Umbilical cord (tissue), 2 donors: ENCODE measurements at places on chromosomes 6 and 20.

DNA sequence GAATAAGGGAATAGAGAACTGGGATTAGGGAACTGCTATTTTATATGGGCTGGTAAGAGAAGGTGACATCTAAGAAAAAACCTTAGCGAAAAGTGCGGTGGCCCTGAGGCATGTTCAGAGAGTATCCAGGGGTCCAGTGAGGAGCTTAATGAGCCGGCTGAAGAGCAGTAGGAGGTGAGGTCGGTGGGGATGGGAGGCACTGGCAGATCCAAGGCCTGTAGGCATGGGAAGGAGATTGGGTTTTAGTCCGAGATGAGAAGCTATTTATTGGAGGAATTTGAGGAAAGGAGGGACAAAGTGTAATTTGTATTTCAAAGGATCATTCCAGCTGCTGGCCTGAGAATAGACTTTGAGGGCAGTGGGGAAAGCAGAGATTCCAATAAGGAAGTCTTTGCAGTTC is 123.8 kb downstream of the QKI start:
- DNase-seq = no peak

DNA sequence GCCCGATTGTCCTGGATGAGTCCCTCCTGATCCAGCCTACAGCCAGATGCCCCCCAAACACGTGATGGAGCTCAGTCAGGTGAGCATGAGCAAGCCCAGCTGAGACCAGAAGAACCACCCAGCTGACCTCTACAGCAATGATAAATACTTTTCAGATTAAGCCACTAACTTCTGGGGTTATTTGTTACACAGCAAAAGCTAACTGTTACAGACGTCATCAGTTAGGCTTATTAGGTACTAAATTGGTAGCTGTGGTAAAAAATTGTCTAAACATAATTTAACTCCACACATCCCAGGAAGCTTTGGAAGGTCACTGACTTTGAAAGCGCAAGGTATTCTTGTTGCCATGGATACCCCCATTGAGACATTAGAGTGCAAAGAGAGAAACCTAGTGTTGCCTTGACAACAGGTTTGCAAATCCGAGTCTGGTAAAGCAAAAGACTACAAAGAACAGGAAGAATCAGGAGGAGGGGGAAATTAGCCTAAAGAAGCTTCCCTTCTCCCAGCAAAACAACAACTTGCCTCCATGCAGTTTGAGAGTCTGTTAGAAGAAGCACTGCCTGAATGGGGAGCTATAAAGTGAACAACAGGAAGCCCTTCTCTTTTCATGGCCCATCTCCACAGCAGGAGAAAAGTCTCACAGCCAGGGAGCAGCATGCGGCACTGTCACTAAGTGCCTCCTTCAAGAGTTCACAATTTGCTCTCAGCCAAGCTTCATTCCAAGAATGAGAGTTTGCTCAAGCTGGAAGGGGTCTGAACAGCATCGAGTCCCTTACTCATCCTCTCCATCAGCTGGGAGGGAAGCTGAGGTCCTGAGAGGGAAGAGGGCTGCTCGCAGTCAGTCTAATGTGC is 41.7 kb upstream of the ZNF831 start:
- DNase-seq = no peak

DNA sequence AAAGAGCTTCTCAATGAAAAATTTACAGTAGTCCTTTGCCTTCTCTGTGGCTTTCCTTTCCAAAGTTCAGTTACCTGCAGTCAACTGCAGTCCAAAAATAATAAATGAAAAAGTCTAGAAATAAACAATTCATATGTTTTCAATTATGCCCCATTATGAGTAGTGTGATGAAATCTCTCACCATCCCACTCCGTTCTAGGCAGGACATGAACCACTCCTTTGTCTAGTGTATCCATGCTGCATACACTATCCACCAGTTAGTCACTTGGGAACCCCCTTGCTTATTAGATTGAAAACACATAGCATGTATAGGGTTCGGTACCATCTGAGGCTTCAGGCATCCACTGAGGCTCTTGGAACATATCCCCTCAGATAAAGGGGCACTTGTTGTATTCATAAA is 80.6 kb upstream of the EYA4 start:
- DNase-seq = no peak

- no peak for DNase-seq
Observed at GRCh38 chr20:60371384-60371783, 413.2 kb downstream of the CDH26 start.

DNA sequence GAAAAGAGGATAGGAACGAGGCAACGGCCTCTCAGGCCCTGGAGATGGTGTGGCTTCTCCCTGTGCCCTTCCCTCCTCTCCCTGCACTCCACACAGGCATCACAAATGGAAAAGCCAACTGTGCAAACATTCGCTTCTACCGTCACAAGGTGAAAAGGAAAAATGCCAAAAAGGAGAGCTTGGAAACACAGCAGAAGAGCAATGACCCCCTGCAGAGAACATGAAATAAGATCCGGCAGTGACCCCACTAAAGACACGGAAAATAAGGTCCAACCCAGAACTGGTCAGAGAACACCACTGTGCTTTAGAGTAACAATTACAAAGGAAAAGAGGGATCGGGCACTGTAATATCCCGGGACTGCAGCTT is 63.0 kb downstream of the SLC22A23 start:
- DNase-seq = no peak

DNA sequence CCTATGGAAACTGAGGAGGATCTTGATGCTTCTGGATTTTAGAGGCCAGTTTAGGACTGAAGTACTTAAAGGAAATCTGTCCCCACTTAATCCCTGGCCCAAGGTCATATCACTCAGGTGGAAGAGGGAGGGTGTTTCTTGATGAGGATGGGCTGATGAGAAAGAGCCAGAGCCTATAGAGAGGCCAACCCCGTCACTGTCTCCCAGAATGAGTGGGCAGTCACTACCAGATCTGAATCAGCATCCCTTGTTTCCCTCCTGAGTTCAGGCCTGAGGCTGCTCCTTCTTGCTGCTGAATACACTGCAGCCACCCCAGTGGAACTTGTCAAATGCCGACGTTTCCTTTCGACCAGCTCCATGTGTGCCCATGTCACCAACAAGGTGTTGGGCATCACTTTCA is 14.8 kb downstream of the ARMC12 start:
- no peak for DNase-seq

DNA sequence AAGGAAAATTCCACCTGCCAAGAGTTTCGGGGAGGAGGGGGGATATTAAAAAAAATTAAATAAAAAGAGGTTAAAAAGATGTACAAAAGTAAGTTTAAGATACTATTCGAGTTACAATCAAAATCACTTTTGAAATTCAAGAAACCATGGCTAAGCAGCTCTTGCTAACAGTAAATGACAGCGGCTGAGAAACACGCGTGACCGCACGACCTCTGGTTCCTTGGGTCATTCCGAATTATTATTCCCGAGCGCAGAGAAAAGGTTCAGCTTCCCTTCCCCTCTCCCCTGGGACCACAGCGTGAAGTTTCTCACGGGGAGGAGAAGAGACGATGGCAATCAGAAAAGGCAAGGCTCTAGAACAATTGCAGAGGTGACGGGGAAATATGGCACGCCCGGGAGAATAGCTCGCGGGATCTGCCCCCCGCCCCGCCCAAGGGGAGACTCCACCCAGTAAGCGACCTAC is 496 bp downstream of the TMEM242 start:
- no peak for DNase-seq

DNA sequence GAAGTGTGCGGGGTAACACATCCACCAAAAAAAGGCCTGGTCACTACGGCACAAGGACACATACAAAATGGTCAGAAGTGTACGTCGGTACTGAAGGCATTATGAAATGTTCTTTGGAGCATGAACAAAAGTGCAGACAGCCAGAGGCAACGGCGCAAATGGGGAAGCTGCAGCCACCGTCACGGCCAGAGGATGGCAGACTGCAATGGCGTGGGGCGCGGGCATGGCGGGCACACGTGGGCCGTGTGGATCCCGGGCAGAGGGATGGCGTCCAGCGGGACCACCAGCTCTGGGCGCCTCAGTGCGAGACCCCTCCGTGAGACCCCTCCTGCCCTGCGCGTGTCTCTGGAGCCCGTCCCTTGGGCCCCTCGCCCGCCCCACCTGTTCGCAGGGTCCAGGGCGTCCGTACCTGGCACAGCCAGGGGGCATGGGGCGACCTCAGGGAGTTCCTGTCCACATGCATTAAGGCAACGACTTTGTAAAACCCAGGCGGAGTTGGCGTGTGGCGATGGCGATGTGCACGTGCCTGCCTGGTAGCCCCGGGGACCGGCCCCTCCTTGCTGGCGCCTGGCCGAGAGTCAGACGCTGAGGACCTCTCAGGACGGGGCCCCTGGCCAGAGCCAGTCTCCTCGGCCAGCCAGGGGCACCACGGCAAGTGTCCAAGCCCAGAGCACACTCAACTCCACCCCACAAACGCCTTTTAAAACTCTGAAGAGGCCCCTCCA is 39.5 kb upstream of the CHRNA4 start:
- DNase-seq = no peak

DNA sequence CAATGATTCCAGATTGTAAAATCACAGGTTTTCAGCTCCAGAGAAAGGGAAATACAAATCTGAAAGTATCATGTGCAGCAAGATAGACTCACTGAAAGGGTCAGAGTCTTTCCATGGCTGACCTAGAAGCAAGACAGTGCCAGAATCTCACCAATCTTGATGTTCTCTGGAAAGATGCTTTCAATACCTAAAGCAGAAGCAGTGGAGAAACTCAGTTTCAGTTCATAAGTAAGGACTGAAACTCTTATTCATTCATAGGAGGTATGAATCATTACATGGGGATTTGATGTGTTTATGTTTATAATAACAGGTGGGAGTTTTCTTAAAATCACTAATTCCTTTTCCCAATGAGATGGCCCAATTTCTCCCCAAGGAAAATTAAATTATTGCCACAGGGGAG is 42.5 kb downstream of the SLC2A12 start:
- no peak for DNase-seq

DNA sequence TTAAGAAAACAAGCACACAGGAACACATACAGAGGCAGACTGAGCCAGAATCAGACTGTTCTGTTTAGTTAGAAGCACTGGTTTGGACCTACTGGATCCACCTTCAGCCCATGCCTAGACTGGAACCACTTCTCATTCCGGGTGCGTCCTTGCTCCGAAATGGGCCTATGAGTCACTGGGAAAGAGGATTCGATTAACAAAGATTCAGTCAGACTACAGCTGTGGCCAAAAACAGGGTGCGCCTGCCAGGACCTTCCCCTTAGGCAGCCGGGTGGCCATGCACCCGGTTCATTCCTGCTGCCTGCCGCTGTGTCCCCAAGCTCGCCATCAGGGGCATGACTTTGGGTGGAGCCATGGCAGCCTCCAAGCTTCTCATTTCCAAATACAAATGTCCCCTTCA is 14.5 kb upstream of the KCNK5 start:
- no peak for DNase-seq

DNA sequence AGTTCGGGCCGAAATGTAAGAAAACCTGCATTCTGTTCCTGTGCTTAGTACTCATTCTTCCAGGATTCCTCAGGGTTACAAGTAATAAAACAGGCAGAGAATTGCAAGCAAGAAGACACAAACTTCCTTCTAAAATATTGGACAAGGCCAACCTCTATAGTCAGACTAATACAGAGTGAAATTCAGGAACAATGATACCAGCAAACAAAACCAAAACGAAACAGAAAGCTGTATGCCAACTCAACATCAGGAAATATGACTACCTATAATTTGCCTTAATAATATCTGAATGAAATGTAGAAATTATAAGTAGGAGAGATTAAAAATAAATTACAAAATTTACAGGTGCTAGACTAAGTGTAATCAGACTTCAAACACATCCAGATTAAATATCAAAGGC is 238.8 kb downstream of the HIVEP2 start:
- DNase-seq = no peak

GRCh38 chr20:32894026-32894483 is 35.3 kb downstream of the EFCAB8 start:
- DNase-seq = no peak

DNA sequence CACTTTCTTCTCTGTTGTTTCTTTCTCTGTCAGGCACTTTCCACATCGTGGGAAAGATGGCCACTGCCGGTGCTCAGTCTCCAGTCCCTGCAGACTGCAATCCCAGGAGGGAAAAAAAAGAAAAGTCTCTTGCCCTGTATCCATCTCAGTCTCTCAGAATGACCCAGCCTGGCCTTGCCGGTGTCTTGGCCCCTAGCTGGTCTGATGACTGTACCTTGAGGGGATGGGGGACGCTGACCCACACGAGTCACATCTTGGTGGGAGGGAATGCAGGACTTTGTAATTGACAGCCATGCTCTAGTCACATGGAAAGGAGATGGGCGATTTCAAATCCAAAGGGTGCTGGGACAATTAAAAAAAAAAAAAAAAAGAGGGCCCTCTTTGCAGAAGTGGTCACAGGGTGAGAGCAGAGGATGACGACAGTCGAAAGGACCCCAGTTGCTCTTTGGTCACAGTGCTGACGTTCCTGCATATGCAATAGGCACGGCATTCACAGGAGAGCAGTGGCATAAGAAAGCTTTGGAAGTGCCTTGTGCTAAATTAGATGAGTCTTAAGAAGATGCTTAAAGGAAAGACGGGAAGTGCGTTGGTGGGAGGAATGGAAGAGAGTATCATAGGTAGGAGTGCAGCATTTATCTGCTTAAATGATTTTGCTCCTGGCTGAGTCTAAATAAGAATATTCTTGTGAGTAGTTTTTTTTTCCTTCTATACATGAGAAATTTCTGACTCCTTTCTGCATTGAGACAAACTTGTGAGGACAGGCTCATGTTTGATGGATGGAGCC is 63.9 kb upstream of the AKAP12 start:
- no peak for DNase-seq

DNA sequence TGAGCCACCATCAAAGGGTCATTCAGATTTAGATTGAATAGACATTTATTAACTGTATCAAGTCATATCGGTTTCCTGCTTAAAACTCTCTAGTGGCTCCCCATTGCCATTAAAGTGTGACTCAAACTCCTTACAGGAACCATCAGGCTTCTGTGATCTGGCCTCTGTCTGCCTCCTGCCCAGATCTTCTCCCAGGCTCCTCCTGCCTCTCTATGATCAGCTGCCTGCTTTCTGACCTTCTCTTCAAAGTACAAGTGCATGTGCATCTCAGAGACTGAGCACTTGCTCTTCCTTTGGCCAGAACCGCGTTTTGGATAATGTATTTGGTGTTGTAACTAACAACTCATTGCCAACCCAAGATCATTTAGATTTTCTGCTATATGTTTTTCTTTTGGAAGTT is 52.7 kb downstream of the IL20RA start:
- DNase-seq = no peak

GRCh38 chr20:36279362-36279761 is 26.8 kb upstream of the DLGAP4 start:
- DNase-seq = no peak

DNA sequence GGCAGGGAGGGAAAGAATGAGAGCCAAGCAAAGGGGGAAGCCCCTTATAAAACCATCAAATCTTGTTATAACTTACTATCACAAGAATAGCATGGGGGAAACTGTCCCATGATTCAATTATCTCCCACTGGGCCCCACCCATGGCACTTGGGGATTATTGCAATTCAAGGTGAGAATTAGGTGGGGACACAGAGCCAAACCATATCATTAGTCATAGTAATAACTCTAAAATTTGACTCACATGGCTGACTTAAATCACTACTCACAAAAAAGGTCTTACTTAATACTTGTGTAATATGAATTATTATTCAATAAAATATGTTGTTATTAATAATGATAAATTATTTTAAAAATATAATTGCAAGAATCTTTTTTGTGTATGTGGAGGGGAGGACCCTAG is 178.1 kb upstream of the TCF21 start:
- no peak for DNase-seq
